ENCODE measurements at places on chromosomes 13 and 19.

DNA sequence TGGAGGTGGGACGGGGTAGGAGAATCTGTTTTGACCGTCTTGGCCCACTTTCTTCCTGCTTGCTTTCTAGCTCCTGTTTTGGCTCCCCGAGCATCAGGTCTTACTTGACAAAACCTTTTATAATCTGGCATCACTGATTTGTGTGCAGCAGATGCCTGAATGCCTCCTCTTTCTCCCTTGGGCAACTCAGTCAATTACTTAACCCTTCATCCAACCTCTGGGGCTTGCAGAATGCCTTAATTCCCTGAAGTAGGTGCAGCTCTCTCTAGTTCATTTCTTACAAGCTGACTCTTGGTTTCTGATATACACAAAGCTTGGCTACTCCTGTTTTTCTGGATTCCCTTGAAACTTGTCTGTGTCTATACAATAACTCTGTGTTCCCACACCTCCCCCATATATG lies 5.7 kb upstream of the NUP58 start:
- no peak for DNase-seq

- DNase-seq = no peak
Observed at GRCh38 chr13:71090990-71091389, 776.0 kb downstream of the DACH1 start.

- no peak for DNase-seq
Observed at GRCh38 chr13:20873348-20873747, 29.2 kb downstream of the XPO4 start.

- no peak for DNase-seq
Observed at GRCh38 chr19:33458807-33459206, 62.8 kb downstream of the PEPD start.

DNA sequence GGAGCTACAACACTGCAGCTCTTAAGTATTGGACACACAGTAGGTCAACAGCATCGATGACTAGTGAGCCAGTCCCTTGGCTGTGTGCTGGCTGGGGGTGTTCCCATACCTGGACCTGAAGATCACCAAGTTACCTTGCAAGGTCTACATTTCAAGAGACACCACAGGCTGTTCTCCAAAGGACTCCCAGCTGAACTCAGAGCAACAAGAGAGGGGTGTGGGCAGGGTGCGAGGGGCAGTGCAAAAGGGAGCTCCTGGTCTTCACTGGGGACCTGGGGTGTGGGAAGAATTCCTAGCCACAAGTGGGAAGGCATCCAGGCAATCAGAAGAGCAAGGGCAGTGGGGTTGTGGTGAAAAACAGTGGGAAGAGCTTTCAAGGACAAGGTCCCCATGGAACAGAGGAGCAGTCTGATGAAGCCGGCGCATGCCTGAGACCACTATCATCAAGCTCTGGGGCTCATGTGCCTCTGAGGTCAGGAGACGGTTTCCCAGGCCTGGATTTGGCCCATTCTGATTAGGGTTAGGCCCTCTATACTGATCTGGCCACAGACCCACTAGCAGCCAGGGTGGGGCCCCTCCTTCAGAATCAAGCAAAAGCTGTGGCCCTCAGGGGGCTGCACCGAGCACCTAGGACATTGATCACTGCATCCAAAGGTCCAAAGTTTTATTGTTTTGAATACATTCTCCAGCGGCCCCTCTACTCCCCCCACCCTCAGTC lies 4.7 kb upstream of the GSK3A start:
- DNase-seq = peak; percentile 48

DNA sequence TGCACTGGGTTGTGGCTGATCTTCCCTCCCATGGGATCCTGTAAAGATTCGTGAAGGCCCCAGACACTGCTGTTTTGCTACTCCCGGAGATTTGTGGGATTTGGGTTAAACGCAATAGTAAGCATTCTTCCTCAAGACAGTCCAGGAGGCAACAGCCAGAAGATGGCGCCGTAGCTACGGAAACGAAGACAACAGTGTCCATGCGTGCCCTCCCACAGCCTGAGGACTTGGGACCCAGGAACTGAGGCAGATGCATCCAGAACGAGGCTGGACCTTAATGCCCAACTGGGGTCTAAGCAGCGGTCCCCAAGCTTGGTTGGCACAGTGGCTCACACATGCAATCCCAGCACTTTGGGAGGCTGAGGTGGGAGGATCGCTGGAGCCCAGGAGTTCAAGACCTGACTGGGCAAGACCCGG lies 57.6 kb upstream of the ZNF507 start:
- no peak for DNase-seq

- DNase-seq = no peak
Observed at GRCh38 chr13:67146523-67147130, 83.5 kb downstream of the PCDH9 start.

- DNase-seq = no peak
Observed at GRCh38 chr13:38767506-38768265, 80.8 kb downstream of the FREM2 start.

DNA sequence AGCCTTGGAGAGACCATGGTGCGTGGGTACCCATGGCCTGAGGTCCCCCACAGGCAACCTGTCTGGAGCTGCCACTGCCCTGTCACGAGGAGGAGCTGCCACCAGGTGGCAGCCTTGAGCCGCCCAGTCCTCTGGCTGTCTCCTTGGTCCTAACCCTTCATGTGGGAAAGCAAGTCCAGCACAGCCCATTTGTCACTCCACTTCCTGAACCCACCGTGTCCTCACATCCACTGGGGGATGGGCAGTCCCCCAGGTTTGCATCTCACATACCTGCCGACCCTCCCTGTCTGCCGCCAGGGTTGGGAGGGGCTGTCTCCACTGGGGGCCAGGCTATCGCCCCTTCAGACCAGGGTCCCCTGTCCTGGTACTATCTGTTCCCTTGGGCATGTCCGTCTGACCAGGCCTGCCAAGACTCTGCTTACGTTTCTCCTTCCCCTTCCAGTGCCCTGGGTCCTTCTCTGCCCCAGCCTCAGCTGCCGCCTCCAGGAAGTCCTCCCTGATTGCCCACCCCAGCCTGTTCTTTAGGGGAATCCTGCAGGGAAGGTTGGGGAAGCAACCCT lies 4.5 kb downstream of the FAM174C start:
- peak; percentile 82 for DNase-seq

- DNase-seq = no peak
Observed at GRCh38 chr19:45733160-45733810, at the start of gene MEIOSIN. Gene MEIOSIN, plus strand, starts transcription at chr19:45733439. Its CDS starts 1,938 bp downstream, at chr19:45735377.

GRCh38 chr13:30943881-30944280 lies 11.4 kb downstream of the TEX26 start:
- no peak for DNase-seq

- no peak for DNase-seq
Observed at GRCh38 chr13:114027826-114028225, 54.0 kb upstream of the C13orf46 start.

- DNase-seq = no peak
Observed at GRCh38 chr13:76474356-76474755, 411.8 kb downstream of the KCTD12 start.

- DNase-seq = no peak
Observed at GRCh38 chr13:76832258-76832988, 53.8 kb downstream of the KCTD12 start.

DNA sequence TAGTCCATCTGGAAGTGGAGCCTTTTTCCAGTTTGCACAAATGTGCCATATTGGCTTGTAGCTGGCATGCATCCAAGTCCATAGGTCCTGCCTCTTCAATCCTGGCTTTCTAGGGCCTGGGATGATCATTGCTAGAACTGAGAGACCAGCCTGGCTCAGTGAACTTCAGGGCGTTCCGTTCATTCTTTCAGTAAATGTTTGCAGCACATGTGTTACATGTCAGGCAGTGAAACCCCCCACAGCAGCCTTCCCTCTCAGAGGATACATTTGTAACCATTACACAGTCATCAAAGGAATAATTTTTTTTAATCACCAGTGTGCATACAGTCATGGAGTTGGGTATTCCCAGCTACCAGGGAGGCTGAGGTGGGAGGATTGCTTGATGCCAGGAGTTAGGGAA lies 9.7 kb downstream of the FUT2 start:
- DNase-seq = no peak

- DNase-seq = no peak
Observed at GRCh38 chr13:21208652-21209154, 32.2 kb downstream of the MRPL57 start.

DNA sequence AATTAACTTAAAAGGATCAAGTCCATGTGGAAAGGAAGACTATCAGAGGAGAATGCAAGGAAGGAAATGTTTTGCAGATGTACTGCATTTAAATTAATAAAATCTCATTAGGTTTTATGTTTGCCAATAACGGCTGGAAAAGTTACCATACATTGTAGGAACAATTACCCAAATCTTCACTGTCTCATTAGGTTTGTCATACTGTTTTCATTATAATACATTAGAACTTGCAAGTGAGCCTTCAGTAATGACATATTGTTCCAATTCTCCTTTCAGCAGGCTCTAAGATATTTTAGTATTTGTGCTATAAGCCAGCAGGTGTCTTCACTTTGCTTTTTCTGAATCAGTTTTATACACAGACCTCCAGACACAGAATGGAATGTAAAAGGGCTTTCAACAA lies 661.6 kb upstream of the KLHL1 start:
- DNase-seq = no peak

- DNase-seq = no peak
Observed at GRCh38 chr19:11236324-11237301, 2.8 kb upstream of the ANGPTL8 start.

GRCh38 chr19:47674548-47674947 lies 38.7 kb upstream of the EHD2 start:
- no peak for DNase-seq

DNA sequence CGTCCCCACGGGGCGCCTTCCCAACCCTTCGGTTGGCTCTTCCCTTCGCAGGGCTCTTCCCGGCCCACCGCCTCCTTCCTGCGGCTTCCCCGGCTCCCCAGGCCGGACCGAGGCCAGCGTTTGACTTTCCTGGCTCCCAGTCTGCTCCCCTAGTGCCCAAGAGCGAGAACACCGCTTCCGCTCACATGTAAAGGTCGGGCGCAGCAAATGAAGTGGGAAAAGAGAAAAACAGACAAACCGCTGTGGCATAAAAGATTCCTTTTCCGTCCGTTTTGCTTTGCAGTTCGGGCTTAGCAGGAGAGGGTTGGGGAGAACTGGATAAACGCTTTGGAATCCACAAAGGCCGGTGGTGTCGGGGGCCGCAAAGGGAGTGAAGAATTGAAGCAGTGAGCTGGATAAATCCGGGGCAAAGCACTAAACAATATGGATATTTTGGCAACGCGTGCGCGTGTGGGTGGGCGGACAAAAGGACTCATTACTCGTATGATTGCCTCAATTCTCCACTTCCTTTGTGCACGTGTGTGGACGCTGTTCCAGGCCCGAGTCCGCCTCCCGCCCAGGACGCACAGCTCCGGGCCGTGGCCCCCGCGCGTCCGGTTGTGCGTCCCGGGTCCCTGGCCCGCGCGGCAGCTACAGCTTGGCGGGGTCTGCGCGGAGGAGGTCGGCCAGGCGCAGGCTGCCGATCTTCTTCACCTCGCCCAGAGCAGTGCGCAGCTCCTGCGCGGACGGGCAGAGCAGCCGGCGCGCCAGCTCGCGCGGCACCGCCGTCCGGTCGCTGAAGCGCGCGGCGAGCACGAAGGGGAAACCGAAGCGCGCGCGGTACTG lies 8.6 kb upstream of the CDX2 start:
- no peak for DNase-seq

- no peak for DNase-seq
Observed at GRCh38 chr13:46578590-46578975, 25.6 kb downstream of the LRCH1 start.

- no peak for DNase-seq
Observed at GRCh38 chr13:100394005-100394695, 194.4 kb downstream of the GGACT start.

DNA sequence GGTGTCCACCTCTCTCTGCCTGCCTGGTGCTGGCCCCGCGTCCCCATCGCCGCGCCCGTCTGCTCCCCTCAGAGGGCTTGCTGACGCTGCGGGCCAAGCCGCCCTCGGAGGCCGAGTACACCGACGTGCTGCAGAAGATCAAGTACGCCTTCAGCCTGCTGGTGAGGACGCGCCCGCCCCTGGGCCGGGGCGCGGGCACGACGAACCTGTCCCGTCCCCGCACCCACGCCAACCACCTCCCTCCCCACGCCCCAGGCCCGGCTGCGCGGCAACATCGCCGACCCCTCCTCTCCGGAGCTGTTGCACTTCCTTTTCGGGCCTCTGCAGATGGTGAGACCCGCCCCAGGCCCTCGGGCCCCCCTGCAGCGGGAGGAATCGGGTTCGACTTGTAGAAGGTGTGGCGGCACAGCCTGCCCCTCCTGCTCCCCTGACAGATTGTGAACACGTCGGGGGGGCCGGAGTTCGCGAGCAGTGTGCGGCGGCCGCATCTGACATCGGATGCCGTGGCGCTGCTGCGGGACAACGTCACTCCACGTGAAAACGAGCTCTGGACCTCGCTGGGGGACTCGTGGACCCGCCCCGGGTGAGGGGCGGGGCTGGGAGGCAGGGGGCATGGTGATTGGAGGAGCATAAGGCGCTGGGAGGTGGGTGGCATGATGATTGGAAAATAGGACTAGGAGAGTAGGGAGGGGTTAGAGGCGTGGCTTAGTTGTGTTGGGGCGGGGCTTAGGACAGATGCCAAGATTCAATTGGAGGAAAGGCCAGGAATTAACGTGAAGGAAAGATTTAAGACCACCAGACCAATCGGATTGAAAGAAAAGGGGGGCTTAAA lies 6.6 kb downstream of the EPS8L1 start:
- peak; percentile 73 for DNase-seq

- DNase-seq = no peak
Observed at GRCh38 chr13:111411151-111411858, 90.9 kb downstream of the TEX29 start.

GRCh38 chr13:106657104-106657503 lies 89.2 kb upstream of the ARGLU1 start:
- DNase-seq = no peak

DNA sequence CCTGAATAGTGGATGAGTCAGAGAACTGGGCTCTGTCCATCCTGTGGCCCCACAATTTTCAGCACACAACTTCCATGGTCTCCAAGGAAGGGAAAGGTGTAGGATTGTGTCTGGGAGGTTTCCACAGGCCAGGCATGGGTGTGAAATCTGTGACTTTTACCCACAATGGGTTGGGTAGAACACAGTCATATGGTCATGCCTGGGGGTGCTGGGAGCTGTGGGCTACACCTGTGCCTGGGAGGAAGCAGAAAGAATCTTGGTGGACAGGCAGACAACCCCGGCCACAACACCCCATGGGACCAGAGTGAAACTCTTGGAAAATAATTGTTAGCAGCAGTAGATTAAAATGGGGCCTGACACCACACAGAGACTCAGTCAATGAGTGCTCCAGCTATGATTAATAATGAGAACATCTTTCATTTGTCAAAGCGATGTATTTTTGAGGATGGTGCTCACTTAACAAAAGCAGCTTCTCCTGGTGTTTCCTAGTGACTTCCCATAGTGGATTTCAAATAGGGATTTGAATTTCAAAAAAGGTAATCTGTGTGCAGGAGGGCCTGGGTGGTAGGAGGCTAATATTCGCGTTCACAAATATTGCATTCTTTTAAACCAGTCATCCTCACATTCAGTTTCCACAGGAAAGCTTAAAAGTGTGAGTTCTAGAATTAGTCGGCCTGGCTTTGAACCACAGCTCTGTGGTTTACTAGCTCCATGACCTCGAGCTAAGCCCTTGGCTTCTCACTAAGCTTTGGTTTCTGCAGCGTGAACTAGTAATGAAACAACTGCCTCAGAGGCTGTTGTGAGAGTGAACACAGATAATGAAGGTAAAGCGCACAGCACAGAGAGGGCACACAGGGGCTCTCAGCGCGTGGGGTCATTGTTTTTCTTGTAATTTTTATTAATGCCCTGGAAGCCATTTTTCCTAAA lies 89.3 kb upstream of the UQCRFS1 start:
- DNase-seq = no peak

Measured in CD4-positive, alpha-beta T cell treated with Interleukin-1 beta for 1 hour (primary cell).